ENCODE measurements at places on chromosomes 4 and X.

DNA sequence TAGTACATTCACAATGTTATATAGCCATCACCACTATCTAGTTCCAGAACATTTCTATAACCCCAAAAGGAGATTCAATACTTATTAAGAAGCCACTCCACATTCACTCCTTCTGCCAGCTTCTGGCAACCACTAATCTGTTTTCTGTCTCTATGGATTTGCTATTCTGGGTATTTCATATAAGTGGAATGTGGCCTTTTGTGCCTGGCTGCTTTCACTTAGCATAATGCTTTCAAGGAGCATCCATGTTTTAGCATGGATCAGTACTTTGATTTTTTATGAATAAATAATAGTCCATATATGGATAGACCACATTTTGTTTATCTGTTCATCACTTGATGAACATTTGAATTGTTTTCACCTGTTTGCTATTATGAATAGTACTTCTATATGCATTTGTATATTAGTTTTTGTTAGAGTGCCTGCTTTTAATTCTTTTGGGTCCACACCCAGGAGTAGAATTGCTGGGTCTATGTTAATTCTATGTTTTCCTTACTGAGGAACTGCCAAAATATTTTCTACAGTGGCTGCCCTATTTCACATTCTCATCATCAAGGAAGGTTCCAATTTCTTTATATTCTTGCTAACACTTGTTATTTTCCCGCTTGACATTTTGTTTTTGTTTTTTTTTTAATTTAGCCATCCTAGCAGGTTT is 16.6 kb upstream of the SMIM9 start:
- no peak for DNase-seq

DNA sequence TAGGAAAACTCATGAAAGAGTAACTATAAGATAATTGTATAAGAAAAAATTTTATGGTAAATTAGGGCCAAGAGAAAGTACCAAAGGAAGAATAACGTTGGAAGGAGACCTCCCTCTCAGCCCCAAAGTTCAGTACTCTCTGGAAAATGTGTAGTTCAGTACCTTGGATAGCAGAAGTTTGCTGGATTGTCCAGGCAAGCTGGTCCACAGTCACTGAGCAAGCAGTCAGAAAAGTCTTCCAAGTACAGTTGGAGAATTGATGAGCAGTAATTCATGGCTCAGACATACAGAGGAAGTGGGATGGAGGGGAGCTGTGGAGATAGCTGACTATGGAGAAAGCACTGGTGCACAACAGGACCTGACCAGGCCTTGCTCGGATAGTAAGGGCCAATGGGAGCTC is 598.2 kb upstream of the NDST4 start:
- no peak for DNase-seq

DNA sequence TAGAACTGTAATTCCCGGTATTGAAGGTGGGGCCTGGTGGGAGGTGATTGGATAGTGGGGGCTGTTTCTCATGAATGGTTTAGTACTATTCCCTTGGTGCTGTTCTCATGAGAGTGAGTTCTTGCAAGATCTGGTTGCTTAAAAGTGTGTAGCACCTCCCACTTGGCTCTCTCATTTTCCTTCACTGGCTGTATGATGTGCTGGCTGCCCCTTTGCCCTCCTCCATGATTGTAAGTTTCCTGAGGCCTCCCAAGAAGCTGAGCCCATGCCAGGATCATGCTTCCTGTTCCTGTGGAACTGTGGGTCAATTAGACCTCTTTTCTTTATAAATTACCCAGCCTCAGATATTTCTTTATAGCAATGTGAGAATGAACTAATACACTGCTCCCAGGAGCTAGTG is 8.7 kb downstream of the ANXA10 start:
- DNase-seq: no peak

DNA sequence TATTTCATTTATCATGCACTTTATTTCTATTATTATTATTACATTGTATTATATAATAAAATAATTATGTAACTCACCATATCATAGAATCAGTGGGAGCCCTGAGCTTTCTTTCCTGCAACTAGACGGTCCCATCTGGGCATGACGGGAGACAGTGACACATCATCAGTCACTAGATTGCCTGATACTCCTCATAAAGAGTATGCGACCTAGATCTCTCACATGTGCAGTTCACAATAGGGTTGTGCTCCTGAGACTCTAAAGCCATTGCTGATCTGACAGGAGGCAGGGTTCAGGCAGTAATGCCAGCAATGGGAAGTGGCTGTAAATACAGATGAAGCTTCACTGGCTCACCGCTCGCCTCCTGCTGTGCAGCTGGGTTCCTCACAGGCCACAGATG is 62.3 kb downstream of the DMD start:
- no peak for DNase-seq

DNA sequence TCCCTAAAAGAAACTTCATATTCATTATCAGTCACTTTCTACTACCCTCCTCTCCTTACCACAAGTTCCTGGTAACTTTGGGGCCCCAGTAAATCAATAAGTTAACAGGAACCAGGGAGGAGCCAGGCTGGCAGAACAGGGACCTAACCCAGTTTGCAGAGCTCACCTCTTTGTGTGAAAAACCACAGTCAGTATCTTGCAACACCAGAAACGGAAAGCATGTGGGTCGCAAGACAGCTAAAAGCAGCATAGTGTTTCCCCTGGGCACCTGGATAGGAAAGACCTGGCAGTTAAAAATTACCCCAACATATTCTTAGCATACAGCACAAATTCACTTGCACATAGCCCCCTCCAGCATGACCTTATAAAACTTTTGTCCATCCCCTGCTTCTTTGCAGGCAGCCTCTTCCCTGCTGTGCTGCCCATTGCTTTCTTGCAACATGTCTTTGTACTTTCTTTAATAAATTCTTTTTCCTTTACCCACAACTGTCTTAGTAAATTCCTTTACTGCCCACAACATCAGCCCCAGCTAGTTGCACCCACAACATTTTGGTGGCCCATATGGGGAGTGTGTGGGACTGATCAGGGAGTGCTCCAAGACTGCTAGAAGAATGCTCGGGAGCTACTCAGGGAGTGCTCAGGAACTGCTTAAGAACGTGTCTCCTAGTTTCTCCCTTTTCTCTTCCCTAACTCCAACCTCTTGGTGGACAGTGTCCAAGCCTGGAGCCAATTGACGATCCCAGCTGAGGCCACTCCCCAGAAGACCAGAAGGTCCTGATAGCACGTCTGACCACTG is 83.4 kb downstream of the MSN start:
- DNase-seq: peak; percentile 63

GRCh38 chr4:132123870-132124623 is 1025.0 kb upstream of the PCDH10 start:
- no peak for DNase-seq

DNA sequence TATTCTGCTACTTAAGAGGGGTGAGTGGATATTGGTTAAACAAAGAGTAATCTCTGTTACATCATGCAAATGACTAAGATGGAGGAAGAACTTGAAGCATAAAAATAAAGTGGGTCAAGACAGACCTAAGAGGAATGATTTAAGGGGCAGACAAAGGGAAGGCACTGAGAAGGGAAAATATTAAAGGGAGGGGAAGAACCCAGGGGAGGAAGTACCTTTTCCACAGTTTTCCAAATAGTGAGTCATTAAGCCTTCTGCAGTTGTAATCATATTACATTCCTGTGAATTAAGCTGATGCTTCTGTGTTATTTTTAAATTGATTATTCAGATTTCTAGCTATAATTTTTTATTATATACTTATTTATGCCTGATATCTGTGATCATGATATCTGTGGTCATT is 253.3 kb downstream of the CENPC start:
- DNase-seq: no peak

DNA sequence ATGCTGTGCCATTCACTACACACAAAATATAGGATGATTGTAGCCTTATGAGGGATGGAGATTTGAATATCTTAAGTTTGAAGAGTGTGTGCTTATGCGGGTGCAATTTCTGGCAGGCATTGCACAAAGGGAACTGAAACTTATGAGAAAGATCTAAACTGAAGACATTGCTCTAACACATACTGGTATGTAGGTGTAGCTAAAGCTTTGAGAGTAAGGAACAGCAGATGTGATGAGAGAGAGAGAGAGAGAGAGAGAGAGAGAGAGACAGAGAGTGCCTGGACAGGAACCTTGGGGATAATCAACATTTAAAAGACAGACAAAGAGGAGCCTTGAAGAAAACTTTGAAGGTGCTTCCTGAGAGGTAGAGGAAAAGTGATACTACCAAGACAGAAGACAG is 379.7 kb downstream of the SPRY1 start:
- no peak for DNase-seq

- DNase-seq: no peak
Measured at GRCh38 chr4:77956917-77957316, 94.3 kb downstream of the MRPL1 start.

GRCh38 chr4:5422195-5422594 is 286.2 kb downstream of the EVC2 start:
- no peak for DNase-seq

DNA sequence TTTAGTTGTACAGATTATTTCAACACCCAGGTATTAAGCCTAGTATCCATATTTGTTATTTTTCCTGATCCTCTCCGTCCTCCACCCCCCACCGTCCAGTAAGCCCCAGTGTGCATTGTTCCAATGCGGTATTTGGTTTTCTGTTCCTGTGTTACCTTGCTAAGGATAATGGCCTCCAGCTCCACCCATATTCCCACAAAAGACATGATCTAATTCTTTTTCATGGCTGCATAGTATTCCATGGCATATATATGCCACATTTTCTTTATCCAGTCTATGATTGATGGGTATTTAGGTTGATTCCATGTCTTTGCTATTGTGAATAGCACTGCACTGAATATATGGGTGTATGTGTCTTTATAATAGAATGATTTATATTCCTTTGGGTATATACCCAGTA is 22.1 kb upstream of the LNX1 start:
- DNase-seq: no peak

DNA sequence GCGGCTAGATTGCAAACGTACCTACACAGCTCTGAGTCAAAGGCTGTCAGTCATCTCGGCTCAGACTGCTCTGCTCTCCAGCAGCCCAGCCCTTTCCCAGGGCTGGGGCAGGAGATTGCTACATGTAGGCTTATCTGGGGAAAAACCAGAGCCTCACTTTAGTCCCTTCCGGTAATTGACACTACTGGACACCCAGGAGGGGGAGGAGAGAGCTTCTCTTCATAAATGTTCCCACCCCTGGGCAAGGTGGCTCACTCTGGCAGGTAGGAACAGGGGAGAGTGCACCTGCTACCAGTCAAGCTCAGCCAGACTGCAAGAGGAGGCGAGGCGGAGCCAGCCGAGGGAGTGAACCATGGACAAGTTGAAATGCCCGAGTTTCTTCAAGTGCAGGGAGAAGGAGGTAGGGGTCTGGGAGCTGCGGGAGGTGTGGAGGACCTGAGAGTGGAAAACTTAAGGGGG is at the start of gene SLC6A14:
TSS of gene SLC6A14 (plus strand) at position 249 of the 459 bp plus-strand sequence. CDS start at position 353, 104 bp downstream.
- DNase-seq: no peak

GRCh38 chr4:4385729-4386295 is 1.1 kb upstream of the NSG1 start:
- no peak for DNase-seq

DNA sequence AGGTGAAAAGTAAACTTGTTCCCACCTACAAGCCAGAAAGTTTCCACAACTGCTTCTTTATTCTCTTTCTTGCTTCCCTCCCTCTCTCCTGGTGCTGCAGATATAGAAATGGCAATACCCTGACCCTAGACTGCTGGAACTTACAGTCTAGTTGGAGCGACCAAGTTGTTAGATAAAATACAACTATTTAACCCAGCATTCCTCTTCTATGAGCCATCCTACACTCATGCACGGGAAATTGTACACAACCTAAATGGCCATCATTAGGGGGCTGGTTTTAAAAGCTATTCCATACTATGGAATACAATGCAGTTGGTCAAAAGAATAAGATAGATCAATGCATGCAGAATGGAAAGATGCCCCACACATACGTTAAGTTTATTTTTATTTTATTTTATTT is 41.1 kb downstream of the PJA1 start:
- no peak for DNase-seq

GRCh38 chrX:136636121-136636520 is 11.8 kb upstream of the CD40LG start:
- peak; percentile 5 for DNase-seq

GRCh38 chr4:87057835-87058355 is 123.1 kb downstream of the AFF1 start:
- no peak for DNase-seq

DNA sequence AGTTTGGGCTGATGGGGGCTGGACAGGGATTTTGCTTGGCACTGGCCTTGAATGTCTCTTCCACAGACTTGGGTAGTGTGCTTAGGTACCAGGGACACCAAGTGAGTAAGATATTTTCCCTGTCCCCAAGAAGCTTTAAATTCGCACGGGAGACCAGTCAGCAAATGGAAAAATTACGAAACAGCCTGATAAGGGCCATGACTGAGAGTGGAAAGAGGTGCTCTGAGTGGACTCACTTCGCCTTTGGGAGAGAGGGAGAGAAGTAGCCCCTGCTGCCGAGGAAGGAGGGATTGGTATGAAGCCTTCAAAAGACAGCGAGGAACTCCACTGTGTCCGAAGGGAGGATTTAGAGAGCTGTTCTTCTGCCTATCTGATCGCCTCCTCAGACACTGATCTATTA is 2.6 kb downstream of the LSM6 start:
- no peak for DNase-seq

DNA sequence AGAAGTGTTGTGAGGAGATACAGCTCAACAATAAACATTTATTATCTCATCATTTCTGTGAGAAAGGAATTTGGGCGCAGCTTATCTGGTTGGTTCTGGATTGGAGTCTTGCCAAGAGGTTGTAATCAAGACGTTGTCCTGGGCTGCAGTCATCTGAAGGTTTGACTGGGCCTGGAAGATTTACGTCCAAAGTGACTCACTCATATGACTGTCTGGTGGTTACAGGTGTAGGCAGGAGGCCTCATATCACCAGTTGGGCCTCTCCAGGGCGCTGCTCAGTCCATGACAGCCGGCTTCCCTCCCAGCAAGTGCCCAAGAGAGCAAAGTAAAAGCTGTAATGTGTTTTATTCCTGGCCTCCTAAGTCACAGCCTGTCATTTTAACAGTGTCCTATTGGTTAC is 106.3 kb downstream of the USP46 start:
- DNase-seq: no peak

DNA sequence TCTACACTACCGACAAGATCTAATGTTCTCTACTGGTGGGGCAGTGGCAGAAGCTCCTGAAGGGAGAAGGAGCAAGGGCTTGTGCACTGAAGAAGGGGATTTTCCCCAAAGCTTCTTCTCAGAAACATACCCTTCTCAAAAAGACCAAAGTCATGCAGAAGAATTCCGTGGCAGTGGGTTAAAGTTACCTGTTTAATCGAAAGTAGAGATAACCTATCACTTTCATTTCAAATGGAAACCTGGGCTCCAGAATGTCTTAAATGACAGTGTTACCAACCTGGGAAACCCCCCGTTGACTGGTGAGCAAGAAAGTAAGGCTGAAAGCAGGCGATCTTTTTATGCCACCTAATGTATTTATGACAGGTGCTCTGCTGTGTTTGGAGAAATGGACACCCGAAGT is 92.5 kb upstream of the TEX13D start:
- DNase-seq: peak; percentile 56

- DNase-seq: no peak
Measured at GRCh38 chrX:132467026-132467425, 21.8 kb downstream of the MBNL3 start.

- peak; percentile 74 for DNase-seq
Measured at GRCh38 chrX:68827848-68828624, 785 bp upstream of the EFNB1 start.
